ENCODE measurements at places on chromosomes 4 and X. TPM values are rescaled to one million over a fixed set of nuclear protein-coding genes. Genes with fewer than 3 reads are reported as not detected.

The NEIL3 gene
- 2.4 TPM for total RNA-seq

The PNPLA4 gene
- total RNA-seq, result 3.0 TPM

The NLRP2B gene
- not detected for total RNA-seq

The SPIN2B gene
- total RNA-seq, result 2.0 TPM

The LONRF3 gene
- total RNA-seq, result 0.54 TPM

The TLR10 gene
- not detected for total RNA-seq

The ARAF gene
- 21.4 TPM for total RNA-seq

The DDIT4L gene
- total RNA-seq, result 3.2 TPM

The NPNT gene
- not detected for total RNA-seq

The RAPGEF2 gene
- total RNA-seq, result 21.7 TPM

The CFI gene
- total RNA-seq, result not detected

The SSX4B gene
- total RNA-seq, result not detected

The ZGRF1 gene
- 4.8 TPM for total RNA-seq

The CENPI gene
- 11.8 TPM for total RNA-seq

The NKX1-1 gene
- not detected for total RNA-seq

The KIAA1210 gene
- not detected for total RNA-seq

The ERAS gene
- total RNA-seq, result not detected

The C4orf54 gene
- total RNA-seq, result not detected

The PIR gene
- 0.76 TPM for total RNA-seq

The RXFP1 gene
- total RNA-seq, result 3.1 TPM

The MAGED2 gene
- 253 TPM for total RNA-seq

The BANK1 gene
- not detected for total RNA-seq

The TLR3 gene
- total RNA-seq, result 0.54 TPM

The RPL39 gene
- total RNA-seq, result 3,406 TPM

The ZDHHC15 gene
- not detected for total RNA-seq
